EH (cell line): ENCODE measurements at places on chromosomes 7 and 10.

- no peak for DNase-seq
Observed at GRCh38 chr10:646118-646524, 43.3 kb downstream of the DIP2C start.

DNA sequence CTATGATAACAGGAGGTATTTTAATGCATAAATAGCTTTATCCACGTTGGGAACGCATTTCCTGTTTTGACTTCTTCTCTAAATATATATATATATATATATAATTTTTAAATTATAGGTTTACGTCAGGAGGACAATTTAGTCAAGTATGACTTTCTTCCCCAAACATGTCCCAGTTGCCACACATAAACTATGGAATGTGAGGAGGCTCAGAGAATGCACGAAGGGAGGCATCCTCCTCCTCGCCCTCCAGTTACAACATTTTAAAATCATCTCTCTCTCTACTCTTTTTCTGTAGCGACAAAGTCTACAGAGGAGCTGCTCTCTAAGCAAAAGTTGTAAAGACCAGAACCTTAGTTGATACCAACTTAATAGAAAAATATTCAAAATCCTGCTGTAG lies 106.9 kb upstream of the LYZL1 start:
- DNase-seq = peak; percentile 77

- DNase-seq = peak; percentile 96
Observed at GRCh38 chr10:69703766-69704630, 74.0 kb downstream of the FAM241B start.

- no peak for DNase-seq
Observed at GRCh38 chr7:108108131-108108530, 22.0 kb downstream of the LAMB4 start.

- peak; percentile 59 for DNase-seq
Observed at GRCh38 chr10:22630234-22631174, 83.9 kb downstream of the PIP4K2A start.

- DNase-seq = peak; percentile 9
Observed at GRCh38 chr7:36986511-36986933, 262.2 kb upstream of the AOAH start.

- peak; percentile 48 for DNase-seq
Observed at GRCh38 chr7:20329389-20330238, 1.1 kb upstream of the ITGB8 start.

GRCh38 chr10:1169981-1170866 lies 114.0 kb downstream of the WDR37 start:
- no peak for DNase-seq

DNA sequence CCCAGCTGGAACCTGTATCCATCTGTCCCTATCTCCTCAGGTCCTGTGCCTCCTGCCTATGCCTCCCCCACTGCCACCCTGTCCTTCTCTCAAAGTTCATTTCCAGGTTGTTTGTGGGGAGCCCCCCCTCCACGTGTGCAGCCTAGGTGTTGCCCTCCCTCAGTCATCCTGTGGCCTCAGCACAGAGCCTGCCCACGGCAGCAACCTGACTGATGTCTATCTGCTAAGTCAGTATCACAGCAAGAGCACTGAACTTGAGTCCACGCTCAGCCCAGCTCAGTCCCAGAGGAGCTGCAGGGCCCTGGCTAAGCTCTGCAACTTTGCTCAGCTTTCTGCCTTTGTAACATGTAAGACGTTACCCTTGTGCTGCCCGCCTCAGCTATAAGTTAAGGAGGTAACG lies 28.7 kb downstream of the FAM53B start:
- DNase-seq = no peak

- DNase-seq = peak; percentile 100
Observed at GRCh38 chr10:51389415-51390321, 309.7 kb downstream of the CSTF2T start.

DNA sequence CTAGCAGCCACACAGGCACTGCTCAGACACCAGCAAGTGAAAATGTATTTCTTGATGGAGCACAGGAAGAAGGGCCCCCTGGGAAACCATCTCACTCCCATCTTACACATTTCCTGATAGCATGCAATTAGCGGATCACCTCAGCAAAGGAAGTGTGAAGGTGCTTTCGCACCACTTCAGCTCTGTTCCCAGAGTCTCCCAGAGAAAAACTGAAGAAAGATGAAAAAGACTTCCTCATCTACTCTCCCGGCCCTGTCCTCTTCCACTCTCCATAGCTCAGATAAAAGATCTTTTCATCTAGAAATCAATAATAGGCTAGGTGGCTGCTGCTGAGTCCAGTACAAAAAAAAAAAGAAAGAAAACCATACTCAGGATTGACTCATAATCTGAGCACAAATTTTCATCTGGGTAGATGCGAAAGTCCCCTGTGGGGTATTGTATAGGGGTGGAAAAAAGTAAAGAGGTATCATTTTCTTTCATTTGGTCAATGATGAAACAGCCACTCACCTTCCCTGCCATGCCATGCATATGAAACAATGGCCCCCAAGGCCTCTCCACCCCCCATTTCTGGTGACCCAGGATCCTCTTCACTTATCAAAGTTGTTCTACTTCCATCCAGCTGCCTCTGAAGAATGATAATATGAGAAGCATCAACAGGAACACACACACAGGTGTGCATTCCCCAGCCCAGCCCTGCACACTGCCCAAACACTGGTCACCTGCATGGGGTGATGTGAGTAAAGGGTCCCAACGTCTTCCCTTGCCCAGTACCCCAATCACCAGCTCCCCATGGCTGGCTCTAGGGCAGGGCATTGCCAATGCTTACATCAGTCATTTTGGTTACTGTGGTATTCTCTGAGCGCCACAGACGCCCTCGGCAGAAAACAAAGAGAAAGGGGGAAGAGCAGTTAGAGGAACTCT lies 48.8 kb upstream of the DGKI start:
- no peak for DNase-seq

DNA sequence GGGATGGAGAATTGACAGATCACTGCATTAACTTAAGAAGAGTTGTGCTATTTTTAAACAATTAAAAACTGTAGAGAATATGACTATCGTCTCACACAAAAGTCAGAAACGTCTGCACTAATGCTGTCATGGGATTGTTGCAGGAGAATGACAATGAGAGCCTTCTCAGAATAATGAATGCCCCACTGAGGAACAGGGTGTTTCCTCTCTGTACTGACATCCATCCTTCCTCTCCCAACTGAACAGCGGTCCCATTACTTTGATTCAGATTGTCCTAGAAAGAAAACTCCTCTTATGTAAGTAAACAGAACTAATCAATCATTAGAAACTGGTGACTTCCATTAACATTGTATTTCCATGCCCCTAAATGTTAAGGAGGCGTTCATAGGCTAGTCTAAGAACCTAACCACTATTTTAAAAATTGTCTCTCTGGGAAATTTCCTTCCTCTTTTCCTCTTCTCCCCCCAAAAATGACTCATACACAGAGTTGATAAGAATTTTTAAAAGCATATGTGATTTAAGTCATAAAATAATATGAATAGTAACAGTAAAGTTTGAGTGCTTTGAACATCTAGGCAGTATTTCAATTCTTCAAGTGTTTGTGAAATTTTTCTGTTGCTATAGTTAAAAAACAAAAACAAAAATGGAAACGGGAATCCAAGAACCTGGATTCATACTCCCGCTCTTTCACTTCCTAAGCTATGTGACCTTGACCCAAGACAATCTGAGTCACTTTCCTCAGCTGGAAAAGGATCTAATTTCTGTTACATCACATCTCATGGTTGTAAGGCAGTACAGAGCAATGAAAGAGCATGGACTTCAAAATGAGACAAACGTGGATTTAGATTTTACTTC lies 12.7 kb upstream of the MACC1 start:
- peak; percentile 35 for DNase-seq

DNA sequence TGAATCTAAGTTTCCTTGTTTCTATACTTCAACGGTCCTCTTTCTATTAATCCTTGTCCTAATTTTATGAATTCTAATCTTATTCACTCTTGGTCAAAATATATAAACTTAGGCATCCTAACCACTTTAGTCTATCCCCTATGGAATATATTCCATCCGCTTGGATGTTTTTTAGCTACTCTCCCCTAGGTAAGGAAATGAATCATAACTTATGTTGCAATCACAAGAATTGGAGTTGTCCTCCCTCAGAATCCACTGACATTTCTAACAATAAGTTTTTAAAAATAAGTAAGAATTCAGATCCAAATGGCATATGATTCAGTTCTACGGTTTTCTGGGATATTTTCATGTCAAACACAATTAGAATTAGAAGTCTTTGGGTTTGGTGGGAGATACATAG lies 1081.6 kb downstream of the SORCS1 start:
- no peak for DNase-seq

GRCh38 chr7:77837275-77837674 lies 38.7 kb downstream of the PHTF2 start:
- DNase-seq = no peak

- DNase-seq = no peak
Observed at GRCh38 chr10:132499367-132499685, 38.3 kb upstream of the INPP5A start.

DNA sequence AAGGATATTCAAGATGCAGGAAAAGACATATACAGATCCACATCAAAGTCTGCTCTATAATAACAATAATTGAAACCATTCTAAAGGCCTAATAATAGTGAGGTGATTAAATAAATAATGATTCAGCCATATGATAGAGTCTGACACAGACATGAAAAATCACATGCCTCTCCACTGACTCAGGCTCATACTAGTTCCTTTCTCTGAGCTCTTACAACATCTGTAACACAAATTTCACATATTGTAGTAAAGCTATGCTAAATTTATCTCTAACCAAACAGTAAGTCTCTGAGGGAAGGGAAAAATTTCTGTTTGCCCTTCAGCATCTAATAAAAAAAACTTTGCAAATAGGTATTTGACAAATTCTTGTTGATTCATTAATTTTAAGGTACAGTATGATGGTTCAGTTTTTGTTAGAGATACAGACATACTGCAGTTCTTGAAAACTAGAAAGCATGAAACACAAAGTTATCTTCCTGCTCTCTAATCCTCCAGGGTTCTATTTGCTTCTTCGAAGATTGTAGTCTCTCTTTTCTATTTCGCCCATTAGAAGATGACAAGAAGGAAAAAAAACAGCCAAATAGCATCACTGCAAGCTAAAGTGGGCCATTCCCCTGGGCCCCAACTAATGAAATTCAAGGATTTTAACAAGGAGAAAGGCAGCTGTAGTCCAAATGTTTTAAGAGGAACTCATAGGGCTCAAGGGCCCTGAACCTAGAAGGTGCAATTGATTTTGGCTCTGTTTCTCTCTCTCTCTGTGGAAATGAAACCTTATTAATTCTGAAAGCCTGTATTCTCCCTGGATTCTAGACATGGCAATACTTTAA lies 53.9 kb downstream of the CUBN start:
- peak; percentile 97 for DNase-seq

GRCh38 chr10:71392791-71393781 lies 3.6 kb upstream of the CDH23 start:
- no peak for DNase-seq

GRCh38 chr7:29113384-29114102 lies 32.8 kb downstream of the CPVL start:
- peak; percentile 18 for DNase-seq

GRCh38 chr7:4030346-4030950 lies 651.6 kb upstream of the FOXK1 start:
- DNase-seq = no peak

GRCh38 chr7:20385126-20385525 lies 54.4 kb downstream of the ITGB8 start:
- no peak for DNase-seq

DNA sequence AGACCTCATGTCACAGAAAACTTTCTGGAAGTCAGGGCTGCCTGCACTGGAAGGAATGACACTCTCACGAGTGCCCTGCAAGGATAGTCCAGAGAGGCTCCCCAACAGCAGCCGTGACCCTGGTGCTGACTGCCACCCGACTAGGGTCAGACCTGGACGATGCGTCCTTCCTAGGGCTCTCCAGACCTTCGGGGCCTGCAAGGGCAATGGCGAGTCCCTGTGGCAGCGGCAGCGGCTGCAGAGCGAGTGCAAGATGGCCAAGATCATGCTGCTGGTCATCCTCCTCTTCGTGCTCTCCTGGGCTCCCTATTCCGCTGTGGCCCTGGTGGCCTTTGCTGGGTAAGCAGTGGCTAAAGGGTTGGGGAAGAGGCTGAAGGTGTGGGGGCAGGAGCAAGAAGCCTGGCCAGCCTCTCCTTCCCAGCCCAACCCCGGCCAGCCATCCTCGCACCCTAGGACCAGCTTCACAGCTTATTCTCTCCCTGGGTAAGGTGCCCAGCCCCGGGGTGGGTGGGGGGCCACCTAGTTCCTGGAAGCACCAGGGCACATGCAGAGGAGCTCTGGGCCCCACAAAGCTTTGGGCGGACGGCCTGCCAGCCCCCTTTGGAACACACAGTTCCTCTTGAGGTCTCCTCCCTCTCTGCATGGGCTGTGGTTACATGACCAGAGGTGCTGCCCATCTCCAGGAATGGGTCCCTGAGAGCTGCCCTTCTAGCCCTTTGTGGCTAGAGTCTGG lies 5.5 kb downstream of the OPN4 start:
- DNase-seq = no peak

DNA sequence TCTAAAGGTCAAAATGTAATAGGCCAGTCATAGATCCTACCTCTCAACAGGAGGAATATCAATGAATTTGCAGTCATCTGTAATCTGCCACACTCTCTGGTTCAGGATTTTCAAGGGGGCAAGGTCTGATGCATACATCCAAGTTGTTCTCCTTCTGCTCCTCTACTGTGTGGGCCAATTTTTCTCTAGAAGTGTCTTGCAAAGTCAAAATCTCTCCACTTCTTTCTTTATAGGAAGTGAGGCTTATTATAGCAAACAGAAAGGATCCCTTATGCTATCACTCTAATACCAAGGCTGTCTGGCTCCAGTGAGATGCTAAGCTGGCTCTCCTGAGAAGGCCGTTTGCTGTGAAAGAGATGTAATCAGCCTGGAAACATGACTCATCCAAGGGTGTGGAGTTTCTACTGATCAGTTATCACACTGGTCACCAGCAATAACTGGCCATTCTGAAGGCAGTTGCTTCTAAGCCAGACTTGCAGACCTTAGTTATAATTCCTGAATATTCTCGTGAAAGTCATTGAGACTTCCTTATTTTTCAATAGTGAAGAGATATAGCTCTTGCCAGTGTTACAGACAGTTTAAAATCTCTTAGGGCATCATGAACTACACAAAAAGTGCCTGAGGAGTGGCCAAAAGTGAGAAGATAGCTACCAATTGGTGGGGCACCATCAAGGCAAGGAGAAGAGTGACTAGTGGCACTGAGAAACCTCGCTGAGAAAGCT lies 43.2 kb upstream of the LRGUK start:
- DNase-seq = peak; percentile 58

DNA sequence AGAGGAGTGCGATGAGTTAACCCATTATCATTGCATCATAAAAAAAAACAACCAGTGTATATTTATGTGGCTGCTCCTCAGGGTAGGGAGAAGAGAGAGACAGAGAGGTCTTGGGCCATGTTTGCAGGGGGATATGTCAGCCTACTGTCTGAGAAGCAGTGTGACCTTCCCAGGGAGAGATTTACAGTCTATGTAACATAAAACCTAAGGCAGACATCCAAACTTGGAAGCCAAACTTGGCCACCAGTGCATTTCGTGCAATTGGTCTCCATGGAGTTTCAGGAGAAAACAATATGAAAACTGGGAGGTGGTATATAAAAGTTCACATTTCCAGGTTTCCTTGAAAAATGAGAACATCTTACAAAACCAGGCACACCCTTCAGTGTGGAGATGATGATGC lies 85.9 kb upstream of the CXCL12 start:
- DNase-seq = peak; percentile 61

GRCh38 chr10:91424016-91424415 lies 13.9 kb downstream of the HECTD2 start:
- DNase-seq = peak; percentile 10
